ENCODE measurements at places on chromosomes 12 and 14. TPM values are rescaled to one million over a fixed set of nuclear protein-coding genes. Genes with fewer than 3 reads are reported as not detected.

- DNase-seq, result no peak
These were observed 36.9 kb upstream of the TSPAN8 start for GRCh38 chr12:71194657-71195056.

DNA sequence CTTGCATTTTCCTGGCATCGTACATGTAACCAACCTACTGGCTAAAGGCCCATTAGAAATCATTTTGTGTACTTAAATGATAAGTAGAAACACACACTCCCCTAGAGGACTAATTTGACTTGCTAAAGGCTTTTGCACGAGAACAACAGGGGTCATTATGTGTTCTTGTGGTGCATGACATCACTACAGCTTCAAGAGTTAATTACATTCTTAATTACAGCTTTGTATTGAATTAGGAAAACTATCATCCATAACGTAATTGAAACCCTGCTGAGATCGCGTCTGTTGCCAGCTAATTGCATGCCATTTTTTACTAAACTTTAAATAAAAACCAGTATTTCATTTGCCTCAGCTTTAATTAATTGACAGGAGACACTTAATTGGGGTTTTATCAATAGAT lies 51.4 kb downstream of the TMEM132C start:
- no peak for DNase-seq
- no peak overlapping the region for H3K4me3 ChIP-seq
- no peaks in the 10 kb centered on the region for H3K4me1 ChIP-seq
- no peak overlapping the region for H3K27ac ChIP-seq

DNA sequence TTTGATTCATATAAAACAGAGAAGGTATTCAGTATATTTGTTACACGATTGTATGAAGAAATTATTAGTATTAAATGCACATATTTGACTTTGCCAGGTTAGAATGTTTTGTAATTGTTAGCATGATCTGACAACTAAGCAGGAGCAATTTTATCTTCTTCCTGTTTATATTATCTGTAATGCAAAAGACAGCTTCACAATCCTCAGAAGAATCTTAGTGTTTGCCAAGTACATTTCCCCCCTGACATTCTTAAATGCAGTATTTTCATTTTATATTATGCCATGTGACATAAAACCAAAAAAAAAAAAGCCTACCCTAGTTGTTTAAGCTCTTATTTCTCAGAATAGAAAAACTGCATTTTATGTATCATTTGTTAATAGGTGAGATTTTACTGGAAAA lies 469.4 kb downstream of the FOXG1 start:
- no peaks in the 10 kb centered on the region for H3K4me1 ChIP-seq
- no peak for DNase-seq
- H3K27me3 ChIP-seq, result no peaks in the 10 kb centered on the region
- no peak overlapping the region for H3K4me3 ChIP-seq

- H3K4me3 ChIP-seq, result no peak overlapping the region
- no peaks in the 10 kb centered on the region for H3K36me3 ChIP-seq
- no peak overlapping the region for H3K27ac ChIP-seq
- peaks cover 13% of the 10 kb centered on the region for H3K4me1 ChIP-seq
- no peaks in the 10 kb centered on the region for H3K27me3 ChIP-seq
- no peak for DNase-seq
These were observed 7.6 kb downstream of the RNASE11 start for GRCh38 chr14:20580242-20580641.

- DNase-seq, result no peak
- H3K27me3 ChIP-seq, result no peaks in the 10 kb centered on the region
- no peaks in the 10 kb centered on the region for H3K4me1 ChIP-seq
- H3K27ac ChIP-seq, result no peak overlapping the region
- H3K36me3 ChIP-seq, result no peaks in the 10 kb centered on the region
These were observed 57.9 kb upstream of the SLC38A2 start for GRCh38 chr12:46430340-46430948.

DNA sequence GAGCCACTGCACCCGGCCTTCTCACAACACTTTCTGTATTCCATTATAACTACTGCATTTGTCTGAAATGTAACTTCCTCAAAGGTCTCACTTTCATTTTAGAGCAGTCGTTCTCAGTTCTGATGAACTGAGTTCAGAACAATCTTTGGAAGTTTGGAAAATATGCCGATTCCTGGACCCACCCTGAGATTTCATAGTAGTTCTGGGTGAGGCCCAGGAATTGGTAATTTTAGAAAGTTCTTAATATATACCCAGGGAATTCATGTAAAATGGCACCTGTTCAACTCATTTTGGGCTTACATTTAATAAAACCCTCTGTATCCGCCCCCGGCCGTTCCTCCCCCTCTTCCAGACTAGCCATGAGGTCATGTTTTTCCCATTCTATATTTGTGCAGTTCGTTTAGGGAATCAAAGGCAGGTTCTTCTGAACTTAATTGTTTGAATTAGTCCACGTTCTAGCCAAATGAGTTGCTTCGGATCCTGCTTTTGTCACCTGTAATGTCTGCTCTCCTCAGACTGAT lies 5.9 kb downstream of the GSG1 start:
- no peaks in the 10 kb centered on the region for H3K27me3 ChIP-seq
- DNase-seq, result no peak
- no peak overlapping the region for H3K4me3 ChIP-seq
- H3K36me3 ChIP-seq, result no peaks in the 10 kb centered on the region

The KLRG1 gene
- 12.8 TPM for polyA plus RNA-seq

The SOS2 gene
- polyA plus RNA-seq, result 1.6 TPM
